ENCODE measurements at places on chromosomes 4 and X.

DNA sequence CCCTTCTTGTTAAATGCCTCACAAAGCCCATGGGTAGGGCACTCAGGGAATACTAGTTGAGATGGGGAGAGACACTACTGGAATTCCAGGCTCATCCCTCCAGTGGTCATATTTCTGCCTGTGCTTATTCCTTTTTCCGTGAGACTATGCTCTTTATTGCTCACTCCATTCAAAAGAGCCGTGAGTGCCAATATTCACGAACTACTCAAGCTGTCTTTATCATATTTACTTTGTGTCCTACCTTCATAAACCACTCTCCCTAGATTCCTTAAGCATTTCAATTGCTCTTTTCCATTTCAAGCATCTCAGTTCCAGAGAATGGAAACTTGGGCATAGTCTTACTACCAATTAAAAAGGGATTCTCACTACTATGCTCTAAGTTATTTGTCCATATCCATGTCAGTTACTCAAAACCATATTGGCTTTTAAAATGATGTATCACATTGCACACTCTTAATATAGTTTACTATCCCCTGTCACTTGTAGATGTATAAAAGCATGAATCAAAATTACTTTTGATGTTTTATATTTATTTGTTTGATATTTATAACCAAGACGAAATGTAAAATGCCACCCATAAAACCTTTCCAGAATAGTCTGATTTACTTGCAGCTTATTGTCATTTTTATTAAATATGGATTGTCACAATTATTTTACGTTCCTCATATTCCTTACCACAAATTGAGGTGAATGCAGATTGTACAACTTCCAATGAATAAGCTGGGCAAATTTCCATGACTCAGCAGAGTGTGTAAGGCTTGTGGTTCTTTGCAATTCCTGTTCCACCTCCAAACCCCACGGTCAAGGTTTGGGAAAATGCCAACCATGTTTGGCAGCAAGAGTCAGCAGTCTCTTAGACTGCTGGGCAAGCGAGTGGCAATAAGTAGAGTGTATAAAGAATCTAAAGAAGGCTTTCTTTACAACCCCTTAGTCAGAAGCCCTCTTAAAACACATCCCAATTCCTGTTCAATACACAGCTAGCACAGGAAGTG, 24.4 kb downstream of the ENOX2 start:
- no peak for DNase-seq

- no peak for DNase-seq
These were observed 2054.9 kb downstream of the PCDH7 start for GRCh38 chr4:32775049-32775448.

DNA sequence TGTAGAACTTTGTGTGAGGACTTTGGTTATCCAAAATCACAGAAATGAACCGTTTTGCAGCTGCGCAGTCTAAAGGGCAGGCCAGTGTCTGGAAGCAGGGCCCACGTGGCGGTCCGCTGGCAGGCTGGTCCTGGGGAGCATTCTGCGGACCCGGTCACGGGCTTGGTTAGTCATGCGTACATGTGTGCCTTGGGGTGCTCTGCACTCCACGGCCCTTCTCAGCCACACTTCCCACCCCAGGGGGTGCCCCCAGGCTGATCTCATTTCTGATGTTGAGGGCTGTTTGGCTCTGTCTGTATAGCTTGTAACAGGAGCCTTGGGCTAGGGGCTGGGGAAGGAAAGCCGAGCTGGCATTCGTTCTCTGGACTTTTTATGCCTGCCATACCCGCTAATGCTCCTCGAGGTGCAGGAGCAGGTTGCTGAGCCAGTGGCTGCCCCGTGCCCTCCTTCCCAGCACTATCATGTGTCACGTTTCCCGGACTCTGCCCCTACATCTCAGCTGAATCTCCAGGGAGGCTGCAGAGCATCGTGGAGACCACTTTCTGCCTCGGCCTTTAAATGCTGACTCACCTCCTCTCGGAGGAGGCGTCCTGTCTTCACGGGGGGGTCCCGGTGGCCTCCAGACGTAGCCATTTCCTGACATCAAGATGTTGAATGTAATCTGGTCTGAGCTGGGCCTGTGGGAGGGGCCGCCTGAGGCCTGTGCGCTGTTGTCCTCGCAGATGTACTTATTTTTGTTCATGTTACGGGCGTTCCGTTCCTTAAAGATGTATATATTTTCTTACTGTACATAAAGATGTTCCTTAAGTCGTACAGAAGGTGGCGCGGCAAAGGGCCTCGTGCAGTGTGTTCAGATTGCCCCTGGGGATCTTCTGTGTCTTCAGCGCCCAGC, 11.4 kb upstream of the TADA2B start:
- DNase-seq: no peak

- no peak for DNase-seq
These were observed 100.1 kb downstream of the REPS2 start for GRCh38 chrX:17046478-17047097.

DNA sequence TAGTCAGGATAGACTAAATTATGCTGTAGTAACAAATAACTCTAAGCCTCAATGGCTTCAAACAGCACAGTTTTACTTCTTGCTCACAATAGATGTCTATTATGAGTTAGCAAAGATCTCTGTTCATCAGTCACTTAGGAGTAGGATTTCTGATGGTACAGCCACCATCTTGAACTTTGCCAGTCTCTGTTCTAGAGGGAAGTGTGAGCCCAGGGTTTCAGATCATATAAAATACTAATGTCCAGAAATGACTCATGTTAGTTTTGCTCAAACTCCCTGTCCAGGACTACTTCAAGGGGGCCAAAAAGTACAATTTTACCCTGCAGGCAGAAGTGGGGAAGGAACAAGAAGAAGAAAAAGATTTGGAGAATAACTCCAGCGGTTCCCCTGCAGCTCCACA, 77.1 kb upstream of the LSM6 start:
- no peak for DNase-seq

DNA sequence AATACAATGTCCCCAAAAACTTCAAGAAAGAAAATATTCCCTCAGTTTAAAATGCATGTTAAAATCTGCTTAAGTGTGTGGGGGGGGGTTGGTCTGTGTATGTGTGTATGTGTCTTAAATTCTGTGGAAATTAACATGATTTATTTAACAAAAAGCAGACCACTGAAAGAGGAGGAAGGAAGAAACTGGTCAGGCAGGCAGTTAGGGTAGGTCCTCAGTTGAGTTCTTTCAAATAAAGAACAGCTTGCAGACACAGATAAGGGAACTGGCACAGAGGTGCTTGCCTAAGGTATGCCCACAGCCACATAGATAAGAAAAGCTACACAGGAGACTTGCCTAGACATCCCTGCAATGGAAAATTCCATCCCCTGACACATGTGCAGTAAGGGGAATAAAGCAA, 28.8 kb upstream of the TFDP3 start:
- DNase-seq: no peak

- no peak for DNase-seq
These were observed 155.2 kb downstream of the SH2D1A start for GRCh38 chrX:124501586-124501985.

DNA sequence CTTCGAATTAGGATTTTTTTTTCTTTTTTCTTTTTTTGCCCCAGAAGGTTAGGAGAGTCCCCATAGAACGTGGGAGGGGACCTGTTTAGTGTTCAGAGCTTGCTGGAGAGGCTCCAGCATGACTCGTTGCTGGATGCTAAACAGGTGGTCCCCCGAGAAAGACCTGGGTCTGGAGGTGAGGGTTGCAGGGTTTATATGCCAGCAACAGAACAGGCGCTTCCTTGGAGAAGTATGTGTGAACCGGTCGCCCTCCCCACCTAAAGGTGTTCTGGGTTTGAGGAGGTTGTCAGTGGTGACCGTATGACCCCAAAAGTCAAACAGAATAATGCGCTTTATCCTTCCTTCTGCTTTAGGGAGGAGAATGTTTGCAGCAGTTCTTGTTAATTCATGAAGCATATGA, 52.1 kb upstream of the SHOX start:
- no peak for DNase-seq

DNA sequence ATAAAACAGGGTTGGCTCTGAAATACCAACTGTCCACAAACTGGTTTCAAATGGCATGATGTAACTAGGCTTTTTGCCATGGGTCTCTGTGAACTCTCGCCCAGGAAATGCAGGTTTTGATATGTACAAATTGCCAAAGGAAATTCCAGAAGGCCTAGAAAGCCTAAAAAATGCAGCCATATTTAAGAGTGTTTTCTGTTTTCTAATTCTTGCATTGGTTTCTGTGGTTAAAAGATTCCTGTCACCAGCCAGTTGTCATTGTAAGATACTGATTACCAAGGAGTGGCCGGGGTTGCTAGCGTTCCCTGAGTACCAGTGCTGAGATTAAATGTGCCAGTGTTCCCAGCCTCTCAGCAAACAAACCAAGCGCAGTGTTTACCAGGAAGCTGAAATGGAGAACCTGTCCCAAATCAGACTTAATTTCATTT, 53.9 kb upstream of the SORBS2 start:
- DNase-seq: no peak

Data from activated CD4-positive, alpha-beta T cell treated with anti-CD3 and anti-CD28 coated beads, Interleukin-2, amount 50 U/mL, for 24 hours (primary cell).